ENCODE measurements at places on chromosomes 1 and 21.

GRCh38 chr21:33155422-33155821 lies 74.3 kb upstream of the IFNAR2 start:
- DNase-seq = no peak

- DNase-seq = no peak
Observed at GRCh38 chr1:245234217-245235081, 79.7 kb downstream of the KIF26B start.

DNA sequence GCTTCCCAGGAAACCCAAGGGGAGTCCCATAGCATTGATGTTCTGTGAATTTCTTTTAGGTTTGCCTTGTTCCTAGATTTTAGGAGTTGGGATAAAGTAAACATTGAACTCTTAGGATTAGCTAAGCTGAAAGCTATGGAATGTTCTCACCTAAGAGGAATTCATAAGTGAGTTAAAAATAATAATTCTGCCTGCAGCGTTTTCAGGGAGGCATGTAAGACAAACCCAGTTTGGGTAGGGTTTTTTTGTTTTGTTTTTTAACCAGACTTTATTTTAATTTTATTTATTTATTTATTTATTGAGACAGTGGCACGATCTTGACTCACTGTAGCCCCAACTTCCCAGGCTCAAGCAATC lies 28.9 kb upstream of the CD101 start:
- no peak for DNase-seq

GRCh38 chr1:151759241-151759640 lies 4.1 kb downstream of the MRPL9 start:
- no peak for DNase-seq

DNA sequence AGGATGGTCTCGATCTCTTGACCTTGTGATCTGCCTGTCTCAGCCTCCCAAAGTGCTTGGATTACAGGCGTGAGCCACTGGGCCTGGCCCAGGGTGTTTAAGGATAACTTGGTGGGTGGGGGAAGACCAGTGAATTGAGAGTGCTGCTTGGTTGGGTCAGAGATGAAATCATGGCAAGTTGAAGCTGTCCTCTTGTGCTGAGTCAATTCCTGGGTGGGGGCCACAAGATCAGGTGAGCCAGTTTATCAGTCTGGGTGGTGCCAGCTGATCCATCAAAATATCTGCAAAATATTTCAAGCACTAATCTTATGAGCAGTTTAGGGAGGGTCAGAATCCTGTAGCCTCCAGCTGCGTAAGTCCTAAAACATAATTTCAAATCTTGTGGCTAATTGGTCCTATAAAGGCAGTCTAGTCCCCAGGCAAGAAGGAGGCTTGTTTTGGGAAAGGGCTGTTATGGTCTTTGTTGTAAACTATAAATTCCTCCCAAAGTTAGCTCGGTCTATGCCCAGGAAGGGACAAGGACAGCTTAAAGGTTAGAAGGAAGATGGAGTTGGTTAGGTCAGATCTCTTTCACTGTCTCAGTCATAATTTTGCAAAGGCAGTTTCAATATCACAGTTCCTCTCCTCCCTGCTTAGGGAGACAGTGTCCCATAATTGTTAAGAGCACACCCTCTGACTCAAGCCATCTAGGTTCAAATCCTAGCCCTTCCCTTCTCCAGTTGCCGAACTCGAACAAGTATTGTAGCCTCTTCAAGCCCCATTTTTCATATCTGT lies 66.8 kb upstream of the BACH1 start:
- no peak for DNase-seq

- no peak for DNase-seq
Observed at GRCh38 chr1:246773213-246773641, 49.0 kb downstream of the SCCPDH start.

- no peak for DNase-seq
Observed at GRCh38 chr1:100413035-100413434, 60.7 kb downstream of the CDC14A start.

DNA sequence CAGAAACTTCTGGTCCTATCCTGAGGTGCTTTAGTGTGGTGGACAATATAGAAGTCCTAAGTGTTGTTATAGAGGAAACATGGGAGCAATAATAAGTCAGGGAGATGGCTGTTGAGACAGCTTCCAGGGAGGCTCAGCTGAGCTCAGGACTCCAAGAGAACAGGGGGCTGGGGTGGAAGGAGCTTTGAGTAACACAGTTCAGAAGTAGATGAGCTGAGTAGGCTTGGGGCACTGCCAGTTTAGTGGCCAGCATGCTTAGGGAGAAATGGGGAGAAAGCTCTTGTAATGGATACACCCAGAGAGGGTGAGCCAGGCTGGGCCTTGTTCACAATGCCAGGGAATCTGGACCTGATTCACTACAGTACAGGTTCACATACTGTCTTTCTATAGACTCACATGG lies 201.6 kb downstream of the DAB1 start:
- no peak for DNase-seq

All from 8988T (cell line).